Esophagus squamous epithelium (tissue), 5 donors: ENCODE measurements at places on chromosomes 5 and 9.

GRCh38 chr9:85522459-85523092 lies 219.2 kb downstream of the AGTPBP1 start:
- peaks cover 98% of the 10 kb centered on the region for H3K27me3 ChIP-seq
- no peak for DNase-seq
- no peak overlapping the region for H3K27ac ChIP-seq
- no peaks in the 10 kb centered on the region for H3K4me1 ChIP-seq

- H3K4me3 ChIP-seq: peak overlapping the region; percentile 61
- H3K36me3 ChIP-seq: no peaks in the 10 kb centered on the region
- no peaks in the 10 kb centered on the region for H3K4me1 ChIP-seq
- no peak for DNase-seq
- no peaks in the 10 kb centered on the region for H3K27me3 ChIP-seq
These were observed 511 bp upstream of the SPDL1 start for GRCh38 chr5:169583101-169583423.

- no peaks in the 10 kb centered on the region for H3K27me3 ChIP-seq
- peaks cover 16% of the 10 kb centered on the region for H3K4me1 ChIP-seq
- no peak overlapping the region for H3K4me3 ChIP-seq
- DNase-seq: no peak
These were observed 3.4 kb upstream of the ZBTB5 start for GRCh38 chr9:37468620-37469019.

GRCh38 chr9:19481971-19482404 lies 73.2 kb downstream of the ACER2 start:
- no peak overlapping the region for H3K4me3 ChIP-seq
- peaks cover 5% of the 10 kb centered on the region for H3K27me3 ChIP-seq
- H3K4me1 ChIP-seq: no peaks in the 10 kb centered on the region
- no peak for DNase-seq

GRCh38 chr5:81513982-81514381 lies 120.0 kb upstream of the ACOT12 start:
- DNase-seq: no peak
- H3K4me3 ChIP-seq: no peak overlapping the region
- no peak overlapping the region for H3K27ac ChIP-seq
- H3K4me1 ChIP-seq: no peaks in the 10 kb centered on the region

DNA sequence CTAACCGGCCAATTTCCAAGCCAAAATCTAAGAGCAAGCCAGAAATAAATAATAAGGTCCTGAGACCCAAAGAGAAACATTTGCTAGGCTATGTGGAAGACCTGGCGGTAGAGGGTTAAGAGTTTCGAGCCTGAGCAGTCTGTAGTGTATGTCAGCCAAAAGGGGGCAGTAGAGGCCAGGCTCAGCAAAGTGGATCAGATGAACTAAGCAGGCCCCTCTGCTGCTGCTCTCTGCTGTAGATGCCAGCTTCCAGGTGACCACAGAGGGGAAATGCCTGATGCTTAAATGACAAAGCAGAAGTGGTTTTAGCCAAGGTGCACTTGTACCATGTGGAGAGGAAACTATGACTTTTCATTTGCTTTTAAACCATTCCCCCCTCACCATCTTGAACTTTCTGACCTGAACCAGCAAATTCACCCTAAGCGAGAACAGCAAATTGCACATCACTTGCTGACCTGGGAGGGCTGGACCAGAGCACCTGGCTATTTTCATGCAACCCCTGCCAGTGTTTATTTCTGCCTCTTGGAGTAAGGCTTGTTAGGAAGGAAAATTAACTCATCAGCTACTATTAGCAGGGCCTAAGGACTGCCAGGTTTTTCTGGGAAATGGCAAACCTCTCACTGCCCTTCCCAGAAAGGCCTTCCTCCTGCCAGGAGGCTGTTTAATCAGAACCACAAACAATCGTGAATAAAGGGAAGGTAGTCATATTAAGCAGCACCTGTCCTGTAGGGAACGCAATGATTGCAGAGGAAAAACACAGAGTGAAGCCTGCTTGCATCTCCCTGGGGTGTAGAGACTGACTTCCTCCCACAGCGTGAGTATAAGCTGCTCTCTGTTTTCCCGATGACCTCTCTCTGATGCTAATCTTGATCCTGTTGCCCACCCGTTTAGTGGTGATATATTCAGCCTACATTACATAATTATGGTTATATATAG lies 818.2 kb downstream of the TLR4 start:
- H3K36me3 ChIP-seq: no peaks in the 10 kb centered on the region
- H3K27ac ChIP-seq: no peak overlapping the region
- no peak overlapping the region for H3K4me3 ChIP-seq
- no peaks in the 10 kb centered on the region for H3K27me3 ChIP-seq
- H3K4me1 ChIP-seq: no peaks in the 10 kb centered on the region
- DNase-seq: no peak

- no peak for DNase-seq
- H3K36me3 ChIP-seq: no peaks in the 10 kb centered on the region
- H3K4me1 ChIP-seq: no peaks in the 10 kb centered on the region
- H3K27ac ChIP-seq: no peak overlapping the region
- no peaks in the 10 kb centered on the region for H3K27me3 ChIP-seq
- H3K4me3 ChIP-seq: no peak overlapping the region
These were observed 461.3 kb upstream of the RORB start for GRCh38 chr9:74035786-74036185.

DNA sequence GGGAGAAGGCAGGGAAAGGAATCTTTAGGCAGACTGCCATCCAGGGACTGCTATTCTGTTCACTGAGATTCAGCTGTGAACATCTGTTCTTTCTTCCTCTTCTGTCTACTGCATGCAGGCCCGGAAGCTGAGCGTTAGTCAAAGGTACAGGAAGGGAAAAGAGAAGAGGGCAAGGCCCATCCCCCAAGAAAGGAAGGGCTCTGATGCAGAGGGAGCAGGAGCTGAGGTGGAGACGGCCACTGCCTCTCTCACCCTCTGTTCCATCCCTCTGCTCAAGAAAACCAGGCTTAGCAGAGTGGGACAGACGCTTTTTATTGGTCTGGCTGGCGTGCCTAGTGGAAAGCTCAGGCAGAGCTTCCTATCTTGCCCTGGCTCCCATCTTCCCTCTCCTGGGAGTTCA lies 57.6 kb downstream of the PFDN1 start:
- no peak overlapping the region for H3K4me3 ChIP-seq
- peaks cover 41% of the 10 kb centered on the region for H3K4me1 ChIP-seq
- no peaks in the 10 kb centered on the region for H3K27me3 ChIP-seq
- no peak for DNase-seq
- peaks cover 41% of the 10 kb centered on the region for H3K36me3 ChIP-seq
- no peak overlapping the region for H3K27ac ChIP-seq

DNA sequence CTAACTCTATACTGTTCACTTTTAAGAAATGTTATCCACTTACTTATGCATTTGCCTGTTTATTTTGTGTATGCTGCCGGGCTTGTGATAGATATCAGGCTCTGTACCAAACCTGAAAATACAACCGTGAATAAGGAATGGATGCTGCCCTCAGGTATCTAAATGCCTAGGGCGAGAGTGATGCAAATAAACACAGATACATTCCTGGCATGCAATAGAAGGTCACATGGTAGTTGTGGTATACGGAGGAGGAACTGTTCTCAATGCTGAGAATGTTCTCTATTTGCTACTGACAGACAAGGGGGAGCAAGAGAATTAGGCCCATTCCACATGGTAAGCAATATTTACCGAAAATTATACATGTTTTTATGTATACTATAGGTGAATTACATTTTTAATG lies 227.8 kb downstream of the ICE1 start:
- H3K4me1 ChIP-seq: no peaks in the 10 kb centered on the region
- no peak overlapping the region for H3K4me3 ChIP-seq
- H3K36me3 ChIP-seq: no peaks in the 10 kb centered on the region
- no peak for DNase-seq
- H3K27ac ChIP-seq: no peak overlapping the region
- no peaks in the 10 kb centered on the region for H3K27me3 ChIP-seq

DNA sequence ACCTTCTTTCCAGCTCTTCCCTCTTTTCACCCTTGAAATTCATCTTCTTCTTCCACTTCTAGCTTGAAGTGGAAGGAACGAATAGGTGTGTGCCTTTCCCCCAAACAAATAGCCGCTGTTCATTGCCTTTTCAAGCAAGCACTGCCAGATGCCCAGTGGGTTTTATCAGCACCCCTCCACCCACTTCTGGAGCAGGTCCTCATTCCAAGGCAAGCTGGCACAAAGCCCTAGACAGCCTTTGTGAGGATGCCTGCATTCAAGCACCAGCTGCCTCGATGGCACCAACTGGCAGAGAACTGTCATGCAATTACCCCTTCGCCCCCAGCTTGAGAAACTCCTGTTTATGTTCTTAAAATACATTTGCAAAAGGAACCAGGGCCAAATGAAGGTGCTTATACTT lies 36.5 kb downstream of the SERINC5 start:
- H3K27me3 ChIP-seq: no peaks in the 10 kb centered on the region
- H3K4me3 ChIP-seq: no peak overlapping the region
- no peak for DNase-seq

- H3K4me3 ChIP-seq: no peak overlapping the region
- H3K27me3 ChIP-seq: no peaks in the 10 kb centered on the region
- no peak for DNase-seq
- no peak overlapping the region for H3K27ac ChIP-seq
These were observed 74.8 kb downstream of the PSMB7 start for GRCh38 chr9:124340219-124341069.

DNA sequence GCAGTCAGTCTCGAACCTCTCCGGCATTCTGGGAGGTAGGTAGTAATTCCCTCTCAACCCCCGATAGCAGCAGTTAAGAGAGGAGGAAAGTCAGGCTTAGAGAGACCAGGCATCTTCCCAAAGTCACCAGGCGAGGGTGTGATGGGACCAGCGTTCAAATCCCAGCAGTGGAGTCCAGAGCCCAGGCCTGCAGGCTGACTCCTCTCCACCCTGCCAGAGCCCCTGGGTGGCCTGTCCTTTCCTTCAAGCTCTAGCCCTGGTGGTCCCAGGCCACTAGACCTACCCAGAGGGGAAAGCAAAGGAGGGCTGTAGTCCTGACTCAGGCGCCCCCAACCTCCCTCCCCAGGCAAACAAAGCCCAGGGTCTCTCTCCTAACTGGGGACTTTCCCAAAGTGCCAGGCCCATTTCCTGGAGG lies 4.2 kb upstream of the NR5A1 start:
- no peak for DNase-seq
- no peak overlapping the region for H3K27ac ChIP-seq
- peaks cover 19% of the 10 kb centered on the region for H3K27me3 ChIP-seq
- no peak overlapping the region for H3K4me3 ChIP-seq

GRCh38 chr5:145854651-145855258 lies 18.1 kb downstream of the GRXCR2 start:
- no peak for DNase-seq
- H3K27ac ChIP-seq: no peak overlapping the region
- H3K36me3 ChIP-seq: no peaks in the 10 kb centered on the region
- peaks cover 6% of the 10 kb centered on the region for H3K4me1 ChIP-seq
- no peak overlapping the region for H3K4me3 ChIP-seq

GRCh38 chr5:134143431-134143830 lies 28.9 kb downstream of the TCF7 start:
- H3K27me3 ChIP-seq: no peaks in the 10 kb centered on the region
- H3K4me1 ChIP-seq: peaks cover 4% of the 10 kb centered on the region
- H3K27ac ChIP-seq: no peak overlapping the region

- H3K4me3 ChIP-seq: no peak overlapping the region
- H3K27me3 ChIP-seq: no peaks in the 10 kb centered on the region
- no peak for DNase-seq
- H3K27ac ChIP-seq: no peak overlapping the region
- H3K4me1 ChIP-seq: no peaks in the 10 kb centered on the region
- H3K36me3 ChIP-seq: no peaks in the 10 kb centered on the region
These were observed 1151.6 kb upstream of the CDH6 start for GRCh38 chr5:30041831-30042385.

GRCh38 chr5:95837492-95837891 lies 15.0 kb upstream of the GLRX start:
- no peak overlapping the region for H3K27ac ChIP-seq
- no peaks in the 10 kb centered on the region for H3K27me3 ChIP-seq
- DNase-seq: no peak
- no peak overlapping the region for H3K4me3 ChIP-seq
- peaks cover 18% of the 10 kb centered on the region for H3K4me1 ChIP-seq

GRCh38 chr5:95963650-95964410 lies 2.2 kb upstream of the ELL2 start:
- H3K36me3 ChIP-seq: no peaks in the 10 kb centered on the region
- no peaks in the 10 kb centered on the region for H3K27me3 ChIP-seq
- H3K4me1 ChIP-seq: peaks cover 8% of the 10 kb centered on the region
- peak overlapping the region; percentile 98 for H3K27ac ChIP-seq
- DNase-seq: no peak

DNA sequence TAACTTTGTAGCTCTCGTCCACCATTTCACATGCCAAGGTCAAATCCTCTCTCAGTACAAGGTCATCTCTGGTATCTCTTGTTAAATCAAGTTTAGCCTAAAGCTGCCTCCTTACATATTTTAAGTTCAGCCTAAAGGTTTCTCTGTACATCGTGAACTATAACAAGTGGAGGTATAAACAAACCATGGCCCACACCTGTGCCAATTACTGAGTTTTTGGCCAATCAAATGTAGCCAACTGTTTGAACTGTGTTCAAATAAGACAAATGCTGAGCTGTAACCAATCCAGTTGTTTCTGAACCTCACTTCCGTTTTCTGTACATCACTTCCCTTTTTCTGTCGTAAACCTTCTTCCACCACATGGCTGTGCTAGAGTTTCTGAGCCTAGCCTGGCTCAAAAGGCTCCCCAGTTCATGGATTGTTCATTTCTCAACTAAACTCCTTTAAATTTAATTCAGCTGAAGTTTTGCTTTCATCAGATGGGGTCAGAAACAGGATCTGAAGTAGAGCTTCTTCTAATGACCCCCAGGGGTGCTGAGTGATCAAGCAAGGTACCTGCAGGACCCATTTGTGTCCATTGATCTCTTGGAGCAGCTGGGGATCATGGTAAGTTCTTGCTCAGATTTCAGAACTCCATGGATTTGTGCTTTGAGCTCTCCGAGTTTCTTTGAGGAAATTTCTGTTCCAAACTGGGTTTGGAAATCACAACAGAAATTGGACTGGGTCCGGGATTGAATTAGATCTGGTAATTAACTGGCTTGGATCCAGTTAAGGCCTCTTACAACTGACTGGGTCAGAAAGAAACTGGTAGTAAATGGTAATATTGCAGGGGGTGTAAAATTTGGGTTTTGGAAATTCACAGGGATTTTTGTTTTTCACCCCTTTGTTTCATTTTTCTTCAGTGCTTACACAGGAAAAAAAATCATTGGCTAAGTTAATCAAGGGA lies 11.0 kb upstream of the NANS start:
- DNase-seq: no peak
- no peak overlapping the region for H3K4me3 ChIP-seq
- no peaks in the 10 kb centered on the region for H3K4me1 ChIP-seq
- H3K27me3 ChIP-seq: no peaks in the 10 kb centered on the region

GRCh38 chr5:19923742-19924141 lies 64.3 kb downstream of the CDH18 start:
- no peaks in the 10 kb centered on the region for H3K36me3 ChIP-seq
- no peak overlapping the region for H3K27ac ChIP-seq
- no peak overlapping the region for H3K4me3 ChIP-seq
- peaks cover 10% of the 10 kb centered on the region for H3K4me1 ChIP-seq
- H3K27me3 ChIP-seq: no peaks in the 10 kb centered on the region

DNA sequence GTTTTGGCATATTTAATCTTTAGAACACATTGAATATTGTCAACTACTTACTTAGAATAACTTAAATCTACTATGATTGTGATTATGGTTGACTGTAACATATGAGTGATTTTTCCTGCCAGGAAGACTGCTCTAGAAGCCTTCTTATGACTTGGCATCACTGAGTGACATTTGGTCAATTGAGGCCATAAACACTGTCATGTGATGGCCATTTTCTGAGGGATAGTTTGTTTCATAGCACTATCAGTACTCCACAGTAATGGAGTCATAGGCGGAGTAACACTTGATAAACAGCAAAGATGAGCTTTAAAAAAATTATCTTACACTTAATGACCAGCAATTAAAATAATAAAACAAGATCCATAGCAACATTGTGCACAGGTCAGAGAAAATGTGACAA lies 31.0 kb downstream of the C9orf40 start:
- no peaks in the 10 kb centered on the region for H3K36me3 ChIP-seq
- no peak overlapping the region for H3K4me3 ChIP-seq
- no peak overlapping the region for H3K27ac ChIP-seq
